GF-D8 (cell line): ENCODE measurements at places on chromosomes 5 and 9.

GRCh38 chr5:116650964-116651363, 76.3 kb upstream of the SEMA6A start:
- DNase-seq: no peak

- DNase-seq: no peak
Measured at GRCh38 chr5:138737494-138738265, 15.5 kb upstream of the CTNNA1 start.

DNA sequence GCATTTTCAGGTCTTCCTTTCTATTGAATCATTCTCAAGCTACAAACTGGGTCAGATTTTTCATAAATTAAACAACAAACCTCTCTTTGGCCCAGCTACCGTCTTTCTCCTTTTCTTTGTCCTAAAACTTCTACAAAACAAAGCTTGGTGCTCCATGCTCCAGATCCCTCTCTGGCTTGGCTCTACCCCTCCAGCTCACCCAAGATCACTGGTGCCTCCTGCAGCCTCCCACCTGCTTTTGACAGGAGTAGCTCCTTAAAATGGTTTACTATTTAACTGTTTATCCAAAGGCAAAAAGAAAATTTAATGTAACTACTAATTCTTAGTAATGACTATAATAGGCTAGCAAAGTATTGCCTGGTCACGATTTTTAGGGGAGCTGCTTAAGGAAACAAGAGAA, 10.7 kb upstream of the SERINC5 start:
- DNase-seq: no peak

- no peak for DNase-seq
Measured at GRCh38 chr5:181158869-181159268, 11.5 kb downstream of the OR2V2 start.

GRCh38 chr5:160339406-160340130, 27.2 kb upstream of the CCNJL start:
- no peak for DNase-seq
